ENCODE measurements at places on chromosomes 11 and 22.

DNA sequence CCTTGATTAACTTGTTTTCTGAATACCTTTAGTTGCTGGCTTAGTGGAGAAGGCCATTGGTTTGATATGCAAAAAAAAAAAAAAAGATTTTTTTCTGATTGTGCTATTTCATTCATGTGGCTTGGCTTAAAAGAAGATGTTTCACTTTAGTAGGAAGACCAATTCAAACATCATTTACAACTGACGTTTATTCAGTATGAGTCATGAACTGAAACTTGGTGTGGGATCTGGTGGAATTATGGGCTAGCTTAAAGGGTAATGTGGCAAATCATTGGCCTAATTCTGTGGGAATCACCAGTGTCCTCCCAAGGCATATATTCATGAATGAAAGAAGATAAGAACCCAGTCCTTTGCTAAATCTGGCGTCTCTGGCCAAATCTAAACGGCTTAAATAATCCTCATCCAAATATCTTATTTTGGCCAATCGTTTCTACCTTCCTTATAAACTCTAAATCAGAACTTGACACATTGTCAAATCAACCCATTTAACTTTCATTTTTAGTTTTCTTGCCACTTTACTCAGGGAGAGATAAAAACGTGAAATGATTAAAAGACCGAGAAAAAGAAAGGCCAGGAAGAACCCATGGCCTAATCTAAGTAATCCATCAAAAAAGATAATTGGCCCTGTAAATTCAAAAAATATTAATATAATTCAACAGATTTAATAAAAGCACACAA lies 77.0 kb downstream of the DDIAS start:
- no peak for DNase-seq

- DNase-seq: no peak
These were observed 1458.6 kb upstream of the TENM4 start for GRCh38 chr11:80899381-80899780.

- DNase-seq: no peak
These were observed 100.7 kb upstream of the ANO3 start for GRCh38 chr11:26231252-26231661.

- no peak for DNase-seq
These were observed 2.5 kb downstream of the GNG3 start for GRCh38 chr11:62710001-62710345.

GRCh38 chr11:59266491-59266890 lies 53.8 kb upstream of the MPEG1 start:
- DNase-seq: no peak

DNA sequence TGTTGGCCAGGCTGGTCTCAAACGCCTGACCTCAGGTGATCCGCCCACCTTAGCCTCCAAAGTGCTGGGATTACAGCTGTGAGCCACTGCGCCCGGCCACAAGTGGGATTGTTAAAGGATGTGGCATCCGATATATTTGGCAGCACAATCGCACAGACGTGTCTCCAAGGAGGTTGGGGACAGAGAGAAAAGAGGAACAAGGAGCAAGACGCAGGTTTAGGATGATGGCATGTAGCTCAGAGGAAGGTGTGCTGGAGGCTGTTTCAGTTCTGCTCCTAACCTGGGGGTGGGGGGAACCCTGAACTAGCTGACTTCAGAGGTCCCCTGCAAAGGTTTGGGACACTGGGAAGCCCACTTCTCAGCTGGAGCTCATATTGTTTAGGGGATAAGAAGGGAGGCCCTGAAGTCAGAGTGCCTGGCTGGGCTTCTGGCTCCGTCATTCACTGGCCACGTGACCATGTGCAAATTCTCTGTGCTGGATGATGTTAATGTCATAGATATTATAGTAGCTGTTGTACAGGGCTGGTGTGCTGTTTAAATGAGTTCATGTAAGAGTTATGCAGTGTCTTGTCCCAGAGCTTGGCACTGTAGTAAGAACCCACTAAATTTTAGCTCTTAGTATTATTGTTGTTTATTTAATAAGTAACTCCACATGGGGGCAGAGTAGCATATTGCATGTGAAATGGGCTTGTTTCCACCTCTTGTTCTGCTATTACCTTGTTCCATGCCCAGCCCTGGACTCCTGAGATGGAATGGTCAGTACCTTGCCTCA lies 129.7 kb downstream of the ST3GAL4 start:
- no peak for DNase-seq

GRCh38 chr11:11020747-11021149 lies 162.9 kb upstream of the ZBED5 start:
- no peak for DNase-seq

GRCh38 chr11:48095779-48096470 lies 115.6 kb downstream of the PTPRJ start:
- no peak for DNase-seq

DNA sequence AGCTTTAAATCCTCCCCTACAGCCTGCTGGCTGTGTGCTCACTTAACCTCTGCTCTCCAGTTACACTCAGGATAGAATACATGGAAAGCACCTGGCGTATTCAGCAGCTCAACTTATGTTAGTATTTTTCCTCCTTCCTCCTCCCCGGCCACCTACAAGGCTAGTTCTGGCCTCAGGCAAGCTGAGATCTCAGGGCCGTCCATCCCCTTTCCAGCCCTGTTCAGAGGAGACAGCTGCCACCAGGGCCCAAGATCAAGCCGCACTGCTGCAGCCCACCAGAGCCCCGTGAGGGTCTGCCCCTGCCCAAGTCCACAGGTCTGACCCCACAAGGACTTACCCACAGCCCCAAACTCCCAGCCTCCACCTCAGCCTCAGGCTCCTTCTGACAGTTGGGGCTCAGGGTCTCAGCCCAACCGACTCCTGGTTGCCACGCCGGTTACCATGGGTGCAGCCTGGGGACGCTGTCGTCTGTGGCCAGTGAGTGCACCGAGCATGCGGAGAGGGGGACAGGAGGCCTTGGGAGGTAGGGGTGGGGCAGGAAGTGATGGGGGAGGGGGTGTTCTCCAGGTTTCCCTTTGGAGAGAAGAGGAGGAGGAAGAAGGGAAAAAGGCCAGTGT lies at the start of gene C11orf16:
C11orf16 (minus strand) TSS at position 384 of the 617 bp plus-strand sequence. CDS start 639 bp downstream, outside the sequence.
- no peak for DNase-seq

- no peak for DNase-seq
These were observed 8.8 kb upstream of the EMSY start for GRCh38 chr11:76436020-76436419.

DNA sequence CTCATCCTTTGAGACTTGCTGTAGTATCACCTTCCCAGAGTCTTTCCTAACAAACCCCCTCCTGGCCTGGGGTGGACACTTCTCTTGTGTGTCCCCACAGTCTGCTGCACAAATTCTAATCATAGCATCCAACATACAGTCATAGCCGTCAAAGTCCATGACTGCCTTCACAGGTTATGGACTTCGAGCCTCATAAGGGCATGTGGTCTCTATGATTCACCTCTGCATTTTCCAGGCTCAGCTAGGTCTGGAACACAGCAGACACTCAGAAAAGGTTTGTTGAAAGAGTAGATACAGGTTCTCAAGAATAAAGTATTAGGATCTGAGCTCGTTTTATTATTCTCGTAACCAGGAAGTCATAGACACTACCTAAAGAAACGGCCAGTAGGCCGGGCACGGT lies 13.2 kb upstream of the SCUBE2 start:
- no peak for DNase-seq

DNA sequence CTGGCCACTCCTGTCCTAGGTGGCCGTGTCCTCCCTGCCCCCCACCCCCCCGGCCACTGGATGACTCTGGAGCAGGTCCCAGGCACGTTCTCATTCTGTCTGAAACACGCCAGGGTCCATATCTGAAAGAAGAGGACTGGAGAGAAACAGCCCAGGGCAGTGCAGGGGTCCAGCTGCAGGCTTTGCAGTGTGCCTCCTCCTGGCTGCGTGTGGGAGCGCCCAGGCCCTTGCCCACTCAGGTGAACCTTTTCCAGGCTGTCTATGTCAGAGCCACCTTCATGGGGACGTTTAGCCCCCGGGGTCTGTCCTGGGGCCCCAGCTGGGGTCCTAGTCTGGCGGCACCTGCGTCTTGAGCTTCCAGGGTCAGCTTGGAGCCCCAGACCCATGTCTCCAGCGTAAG lies 15.6 kb downstream of the GRAMD4 start:
- no peak for DNase-seq

- no peak for DNase-seq
These were observed 34.9 kb upstream of the PHOX2A start for GRCh38 chr11:72278905-72279304.

- DNase-seq: no peak
These were observed 117.6 kb downstream of the ARHGAP8 start for GRCh38 chr22:44870021-44870420.

DNA sequence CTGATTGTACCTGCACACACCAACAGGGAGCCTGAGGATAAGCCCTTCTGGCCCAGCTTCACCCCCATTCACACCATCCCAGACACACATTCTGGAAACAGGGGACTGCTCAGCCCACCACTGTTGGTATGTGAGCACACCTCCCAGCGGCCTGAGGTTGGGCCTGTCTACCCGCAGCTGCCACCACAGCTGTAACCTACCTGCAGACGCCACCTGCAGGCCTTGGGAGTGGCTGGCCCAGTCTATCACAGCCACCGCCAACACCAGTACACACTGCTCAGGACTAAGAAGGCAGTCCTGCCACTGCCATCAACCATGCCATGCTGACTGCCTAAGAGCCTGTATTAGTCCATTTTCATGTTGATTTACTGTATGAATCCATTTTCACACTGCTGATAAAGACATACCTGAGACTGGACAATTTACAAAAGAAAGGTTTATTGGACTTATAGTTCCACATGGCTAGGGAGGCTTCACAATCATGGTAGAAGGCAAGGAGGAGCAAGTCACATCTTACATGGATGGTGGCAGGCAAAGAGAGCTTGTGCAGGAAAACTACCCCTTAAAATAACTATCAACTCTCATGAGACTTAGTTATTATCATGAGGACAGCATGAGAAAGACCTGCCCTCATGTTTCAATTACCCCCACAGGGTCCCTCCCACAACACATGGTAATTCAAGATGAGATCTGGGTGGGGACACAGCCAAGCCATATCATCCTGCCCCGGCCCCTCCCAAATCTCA lies 30.6 kb downstream of the RSF1 start:
- DNase-seq: no peak

DNA sequence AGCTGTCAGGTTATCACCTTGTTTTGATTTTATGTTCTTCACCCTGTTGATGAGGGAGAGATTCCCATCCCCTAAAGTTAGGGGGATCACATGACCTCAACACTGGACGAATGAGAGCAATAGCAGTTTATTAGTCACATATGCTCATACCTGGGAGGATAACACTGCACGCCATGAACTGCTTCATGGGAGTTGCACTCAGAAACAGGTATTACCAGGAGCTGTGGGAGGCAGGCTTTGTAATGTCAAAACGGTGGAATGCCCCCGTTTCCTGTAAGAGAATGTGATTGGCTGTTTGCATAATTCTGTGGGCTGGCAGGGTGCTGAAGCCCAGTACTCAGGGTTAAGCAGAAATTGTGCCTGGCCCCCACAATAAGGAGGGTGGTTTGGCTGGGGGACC lies 3.2 kb upstream of the THY1 start:
- no peak for DNase-seq

DNA sequence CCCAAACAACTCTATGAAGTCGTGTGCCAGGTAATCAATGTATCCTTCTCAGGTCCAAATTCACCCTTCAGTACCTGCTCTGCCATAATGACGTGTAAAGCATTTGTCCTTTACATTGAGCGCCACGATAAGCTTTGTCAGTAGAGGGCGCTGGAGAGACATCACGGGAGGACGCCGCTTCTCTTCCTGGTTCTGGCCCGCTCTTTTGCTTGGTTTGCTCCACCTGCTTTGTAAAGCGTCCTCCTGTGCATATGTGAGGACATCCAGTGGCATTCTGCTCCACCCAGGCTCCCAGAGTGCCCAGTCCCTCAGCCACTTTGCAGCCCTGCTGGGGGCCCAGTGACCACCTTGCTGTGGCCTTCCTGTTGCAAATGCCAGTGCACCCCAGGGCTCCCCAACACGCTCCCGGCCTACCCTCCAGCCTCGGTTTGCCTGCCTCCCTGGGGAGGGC lies 61.1 kb downstream of the WT1 start:
- no peak for DNase-seq

DNA sequence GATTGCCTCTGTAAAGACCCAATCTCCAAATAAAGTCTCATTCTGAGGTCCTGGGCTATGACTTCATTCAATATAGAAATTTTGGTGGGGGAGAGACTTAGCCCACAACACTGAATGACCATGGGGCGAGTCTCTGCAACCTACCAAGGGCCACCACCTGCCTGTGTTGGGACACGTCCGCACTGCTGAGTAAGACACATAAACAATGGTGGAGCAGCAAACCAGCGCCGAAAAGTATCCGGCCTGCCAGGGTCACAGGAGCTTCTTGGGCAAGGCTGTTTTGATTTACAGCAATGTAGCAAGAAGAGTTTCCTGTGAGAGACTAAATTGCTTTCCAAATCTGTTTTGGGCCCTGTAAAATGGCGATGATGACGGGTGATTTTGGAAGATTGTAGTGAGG lies 122.3 kb downstream of the SHANK2 start:
- DNase-seq: no peak

GRCh38 chr11:113681282-113681681 lies 24.8 kb downstream of the TMPRSS5 start:
- DNase-seq: no peak

DNA sequence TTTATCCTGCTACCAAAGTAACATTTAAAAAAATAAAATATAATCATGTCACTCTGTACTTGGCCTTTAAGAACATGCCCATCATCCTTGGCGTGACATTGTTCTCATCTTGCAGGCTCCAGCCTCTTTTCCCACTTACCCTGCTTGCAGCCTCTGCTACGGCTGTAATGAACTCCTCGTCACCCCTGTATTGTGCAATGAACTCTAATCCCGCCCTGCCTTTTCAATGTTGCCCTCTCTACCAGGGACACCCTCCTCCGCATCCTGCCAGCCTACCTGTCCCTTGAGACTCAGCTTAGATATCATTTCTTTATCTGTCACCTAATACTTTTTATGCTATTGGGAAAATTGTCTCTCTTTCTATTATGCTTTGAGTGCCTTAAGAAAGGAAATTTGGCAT lies 12.6 kb upstream of the MMP20 start:
- no peak for DNase-seq

- no peak for DNase-seq
These were observed 511.1 kb downstream of the SOX6 start for GRCh38 chr11:15845261-15845660.

DNA sequence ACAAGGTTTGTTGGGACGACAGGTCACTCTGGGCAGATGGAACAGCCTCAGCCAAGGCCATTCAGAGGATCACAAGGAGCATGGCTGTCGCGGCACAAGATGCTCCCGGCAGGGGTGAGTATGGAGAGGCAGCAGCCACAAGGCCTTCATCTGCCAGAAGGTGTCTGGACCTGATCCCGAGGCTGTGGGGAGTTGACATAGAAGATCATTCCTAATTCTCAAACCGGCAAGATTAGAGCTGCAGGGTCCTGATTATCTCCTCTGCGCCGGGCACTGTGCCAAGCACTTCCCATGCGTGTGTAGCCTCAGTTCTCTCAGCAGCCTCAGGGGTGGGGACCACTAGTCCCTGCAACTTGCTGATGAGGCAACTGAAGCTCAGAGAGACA lies 32.3 kb upstream of the RFPL3 start:
- DNase-seq: no peak
